Heart left ventricle (tissue), 16 donors: ENCODE measurements at places on chromosomes 12 and 14. TPM values are rescaled to one million over a fixed set of nuclear protein-coding genes. Genes with fewer than 3 reads are reported as not detected.

Gene KRT73
- polyA plus RNA-seq, result not detected

Gene GLI1
- 0.08 TPM for polyA plus RNA-seq

Gene KRT78
- polyA plus RNA-seq, result not detected

Gene NR2C1
- polyA plus RNA-seq, result 11.0 TPM

Gene RPL10L
- not detected for polyA plus RNA-seq

Gene DCN
- 397 TPM for polyA plus RNA-seq

Gene P3H3
- polyA plus RNA-seq, result 11.5 TPM

Gene COPS7A
- polyA plus RNA-seq, result 54.1 TPM

Gene ZC2HC1C
- 13.3 TPM for polyA plus RNA-seq

Gene EIF2S3B
- polyA plus RNA-seq, result 0.11 TPM

Gene ANKS1B
- 0.72 TPM for polyA plus RNA-seq

Gene SYNDIG1L
- not detected for polyA plus RNA-seq

Gene OVCH1
- polyA plus RNA-seq, result 0.18 TPM

Gene MPHOSPH9
- polyA plus RNA-seq, result 6.0 TPM

Gene DPF3
- 13.5 TPM for polyA plus RNA-seq

Gene BMP4
- polyA plus RNA-seq, result 3.8 TPM

Gene ATP6V1D
- polyA plus RNA-seq, result 130 TPM
